ENCODE measurements at places on chromosomes 2 and 18.
A peak's percentile ranks its signal among the peaks of the same experiment; 100 is the strongest.

GRCh38 chr2:74212702-74213410 lies 14.4 kb downstream of the MTHFD2 start:
- DNase-seq, result no peak

DNA sequence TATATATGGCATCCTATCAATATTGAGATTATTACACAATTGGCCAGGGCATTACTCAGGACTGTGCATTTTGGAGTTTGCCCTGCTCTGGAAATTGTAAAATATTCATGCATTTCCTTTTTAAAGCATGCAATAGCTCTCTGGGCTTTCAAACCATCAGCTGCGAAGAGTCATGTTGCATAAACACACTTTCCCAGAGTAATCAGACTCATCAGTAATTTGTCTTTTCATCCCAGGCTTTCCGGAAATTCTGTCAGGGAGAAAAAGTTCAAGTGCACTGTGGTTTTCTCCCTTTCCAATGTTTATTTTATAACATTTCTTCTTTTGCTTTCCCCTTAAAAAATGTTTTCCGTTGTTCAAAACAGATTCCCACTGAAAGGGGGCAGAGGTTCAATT lies 38.9 kb upstream of the FHL2 start:
- no peak for DNase-seq

DNA sequence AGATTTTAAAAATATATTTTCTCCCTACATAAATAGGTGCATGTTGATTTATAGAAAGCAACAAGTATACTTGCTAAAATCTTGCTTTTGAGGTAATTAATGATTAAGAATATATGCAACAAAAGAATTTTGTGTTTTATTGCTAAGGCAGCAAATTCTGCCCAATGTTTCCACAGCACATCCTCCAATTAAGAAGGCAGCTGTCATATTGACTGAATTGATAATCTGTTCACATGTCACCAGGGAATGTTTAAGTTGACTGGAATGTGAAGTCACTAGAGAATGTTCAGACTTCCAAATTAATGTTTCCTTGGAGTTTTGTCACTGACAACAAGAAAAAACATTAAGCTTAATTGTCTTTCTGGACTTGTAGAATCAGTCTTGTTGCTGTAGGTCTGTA lies 1602.7 kb upstream of the SLC39A10 start:
- DNase-seq, result no peak

DNA sequence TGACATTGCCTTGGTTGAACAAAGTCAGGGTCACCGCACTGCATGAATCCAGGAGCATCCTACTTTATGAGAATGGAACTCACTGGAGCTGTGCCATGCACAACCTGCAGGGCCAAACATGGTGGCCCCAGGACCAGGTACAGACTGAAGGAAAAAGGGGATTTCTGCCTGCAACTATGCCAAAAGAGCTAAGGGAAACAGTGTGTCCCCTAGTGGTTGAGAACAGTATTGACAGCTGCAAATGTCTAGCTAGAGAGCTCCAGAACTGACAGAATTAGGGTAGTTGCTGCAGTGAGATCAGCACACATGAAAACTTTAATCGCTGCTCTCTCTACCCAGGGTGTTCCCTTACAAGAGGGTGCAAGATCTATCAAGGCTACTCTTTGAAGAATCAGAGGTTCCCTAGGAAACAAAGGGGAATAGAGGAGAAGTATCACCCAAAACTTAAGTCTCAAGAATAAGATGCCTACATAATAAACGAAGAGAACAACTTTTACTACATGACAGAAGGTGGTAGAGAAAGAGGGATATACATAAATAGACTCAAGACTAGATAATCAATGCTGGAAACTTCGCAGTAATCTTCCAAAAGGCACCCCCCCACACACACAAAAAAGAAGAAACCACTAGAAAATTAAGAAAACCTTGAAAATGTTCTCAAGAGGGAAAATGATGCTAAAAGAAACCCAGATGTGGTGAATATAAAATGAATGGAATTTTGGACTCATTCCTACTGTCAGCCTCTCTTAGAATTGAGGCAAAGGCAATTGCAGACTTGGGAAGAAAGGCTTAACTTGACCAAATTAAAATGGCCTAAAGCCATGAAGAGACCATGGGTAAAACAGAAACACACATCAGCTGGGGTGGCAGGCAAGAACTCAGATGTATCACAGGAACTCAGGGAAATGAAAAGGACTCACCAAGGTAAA lies 43.6 kb upstream of the IHH start:
- peak; percentile 69 for DNase-seq

GRCh38 chr18:63223837-63224236 lies 95.7 kb downstream of the BCL2 start:
- DNase-seq, result no peak

- no peak for DNase-seq
Observed at GRCh38 chr2:127094509-127095366, 12.2 kb downstream of the BIN1 start.

- no peak for DNase-seq
Observed at GRCh38 chr18:51821610-51822009, 518.4 kb upstream of the DCC start.

- DNase-seq, result no peak
Observed at GRCh38 chr2:230346921-230347533, 20.0 kb downstream of the SP140L start.

GRCh38 chr18:76721207-76721996 lies 101.0 kb upstream of the ZNF236 start:
- no peak for DNase-seq

DNA sequence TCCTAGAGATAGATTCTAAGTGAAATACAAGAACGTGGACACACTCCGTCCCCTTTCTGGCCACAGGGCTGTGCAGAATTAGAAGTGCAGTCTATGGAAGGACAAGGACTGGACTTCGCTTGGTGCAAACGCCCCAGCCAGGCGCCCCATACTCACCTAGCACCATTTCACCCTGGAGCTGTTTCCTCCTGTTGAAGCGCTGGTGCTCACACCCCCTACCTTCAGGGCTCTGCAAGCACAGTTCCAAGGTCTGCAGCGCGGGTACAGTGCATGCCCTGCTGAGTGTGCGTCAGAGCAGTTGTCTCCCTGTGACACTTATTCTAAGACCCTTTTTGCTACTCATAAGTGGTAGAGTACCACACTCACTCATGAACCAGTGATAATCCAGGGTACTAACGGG lies 3.0 kb downstream of the HPCAL1 start:
- DNase-seq, result no peak

DNA sequence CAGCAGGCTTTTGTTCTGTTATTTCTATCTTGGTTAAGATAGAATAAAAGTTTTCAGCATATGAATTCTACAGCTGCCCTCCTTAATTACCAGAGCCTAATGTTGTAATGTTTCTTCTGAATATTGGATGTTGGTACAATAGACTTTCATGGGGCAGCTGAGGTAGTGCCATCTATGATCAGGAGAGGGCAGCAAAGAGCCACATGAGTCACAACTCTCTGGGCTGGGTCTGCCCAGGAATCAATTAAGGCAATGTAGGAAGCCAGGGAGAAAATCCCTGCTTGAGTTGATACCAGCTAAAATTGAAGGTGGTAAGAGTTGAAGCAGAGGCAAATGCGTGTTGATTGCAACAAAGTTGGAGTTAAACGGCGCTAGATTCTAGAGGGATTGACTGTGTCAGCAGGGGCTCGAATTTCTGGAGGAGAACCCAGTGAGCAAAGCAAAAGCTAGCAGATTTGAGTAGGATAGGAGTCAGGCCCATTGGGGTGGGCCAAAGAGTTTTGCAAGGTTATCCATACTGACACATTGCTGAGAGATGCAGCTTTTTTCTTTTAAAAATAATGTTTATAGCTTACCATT lies 10.6 kb upstream of the MC5R start:
- peak; percentile 73 for DNase-seq

- DNase-seq, result no peak
Observed at GRCh38 chr2:8653485-8653884, 28.4 kb upstream of the ID2 start.

GRCh38 chr2:149329489-149330126 lies 779 bp upstream of the LYPD6 start:
- peak; percentile 22 for DNase-seq

- no peak for DNase-seq
Observed at GRCh38 chr2:181354626-181355025, 102.6 kb upstream of the ITGA4 start.

Measured in GM10248 (cell line).